Foreskin fibroblast (primary cell): ENCODE measurements at places on chromosomes 7 and 10.

GRCh38 chr10:117539903-117540639 is 2.5 kb upstream of the EMX2 start:
- no peak for DNase-seq

DNA sequence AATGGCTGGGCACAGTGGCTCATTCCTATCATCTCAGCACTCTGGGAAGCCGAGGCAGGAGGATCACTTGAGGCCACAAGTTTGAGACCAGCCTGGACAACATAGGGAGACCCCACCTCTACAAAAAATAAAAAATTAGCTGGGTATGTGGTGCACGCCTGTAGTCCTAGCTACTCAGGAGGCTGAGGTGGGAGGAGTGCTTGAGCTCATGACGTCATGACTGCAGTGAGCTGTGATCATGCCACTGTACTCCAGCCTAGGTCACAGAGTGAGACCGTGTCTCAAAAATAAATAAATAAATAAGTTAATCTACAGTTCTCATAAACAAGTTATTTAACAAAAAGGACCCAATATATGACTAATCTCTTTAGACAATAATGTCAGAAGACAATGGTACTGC is 76.2 kb downstream of the TPK1 start:
- DNase-seq: no peak

DNA sequence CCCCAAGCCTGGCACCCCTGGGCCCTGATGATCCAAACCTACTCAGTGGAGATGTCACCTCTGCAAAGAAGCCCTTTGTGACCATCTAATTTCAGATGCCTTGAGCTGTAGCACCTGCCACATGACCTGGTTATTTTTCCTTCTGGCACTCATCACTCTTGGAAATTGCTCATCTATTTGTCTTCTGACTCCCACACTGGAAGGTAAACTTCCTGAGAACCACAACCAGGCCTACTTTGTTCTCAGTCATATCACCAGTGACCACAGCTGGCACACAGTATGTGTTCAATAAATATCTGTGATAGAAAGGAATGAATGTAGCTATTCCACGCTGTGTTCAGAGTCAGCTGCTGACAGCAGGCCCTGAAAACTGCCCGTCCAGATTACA is 97.1 kb downstream of the SH3PXD2A start:
- peak; percentile 61 for DNase-seq

DNA sequence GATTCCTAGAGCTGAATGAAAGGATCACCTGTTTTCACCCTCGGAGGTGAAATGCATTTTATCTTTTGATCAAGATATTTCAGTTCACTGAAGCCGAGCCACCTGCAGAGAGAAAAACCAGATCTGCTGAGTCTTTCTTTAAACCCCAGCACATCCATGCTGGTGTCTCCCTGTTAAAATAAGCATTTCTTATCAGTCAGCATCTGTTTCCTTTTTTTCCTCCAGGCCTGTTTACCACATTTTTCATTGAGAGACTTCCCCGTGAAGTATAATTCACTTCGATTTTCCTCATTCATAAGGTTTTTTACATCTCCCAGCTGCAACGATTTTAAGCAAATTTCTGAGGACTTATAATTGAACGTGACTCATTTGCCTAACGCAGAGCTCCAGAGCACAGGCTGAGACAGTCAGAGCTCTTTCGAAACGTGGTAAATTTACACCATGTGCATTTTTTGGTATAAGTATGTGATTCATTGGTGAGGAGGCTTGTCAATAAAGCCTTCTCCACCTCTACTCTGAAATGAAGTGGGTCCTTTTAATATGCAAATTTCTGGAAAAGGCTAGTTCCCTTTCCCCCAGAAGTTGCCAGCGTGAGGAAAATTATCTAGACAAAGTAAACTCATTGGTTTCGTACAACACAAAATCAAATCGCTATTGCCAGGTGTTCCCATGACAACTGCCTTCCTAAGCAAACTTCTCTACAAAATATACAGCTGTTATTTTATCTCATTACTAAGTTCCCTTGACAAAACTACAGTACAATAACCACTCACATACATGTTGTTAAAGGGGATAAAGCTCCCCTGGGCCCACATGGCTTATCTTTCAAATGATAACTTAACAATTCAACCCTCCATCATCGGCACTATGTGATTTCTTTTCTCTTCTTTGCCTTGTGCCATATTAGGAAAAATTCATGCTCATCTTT is 374.8 kb upstream of the AKR1E2 start:
- DNase-seq: peak; percentile 94

- DNase-seq: no peak
These were observed 172.5 kb upstream of the CELF2 start for GRCh38 chr10:10845185-10845584.
